ENCODE measurements at places on chromosomes 11 and 22. TPM values are rescaled to one million over a fixed set of nuclear protein-coding genes. Genes with fewer than 3 reads are reported as not detected.

The PLEKHA7 gene
- total RNA-seq = 17.9 TPM

The NXPE4 gene
- not detected for total RNA-seq

DNA sequence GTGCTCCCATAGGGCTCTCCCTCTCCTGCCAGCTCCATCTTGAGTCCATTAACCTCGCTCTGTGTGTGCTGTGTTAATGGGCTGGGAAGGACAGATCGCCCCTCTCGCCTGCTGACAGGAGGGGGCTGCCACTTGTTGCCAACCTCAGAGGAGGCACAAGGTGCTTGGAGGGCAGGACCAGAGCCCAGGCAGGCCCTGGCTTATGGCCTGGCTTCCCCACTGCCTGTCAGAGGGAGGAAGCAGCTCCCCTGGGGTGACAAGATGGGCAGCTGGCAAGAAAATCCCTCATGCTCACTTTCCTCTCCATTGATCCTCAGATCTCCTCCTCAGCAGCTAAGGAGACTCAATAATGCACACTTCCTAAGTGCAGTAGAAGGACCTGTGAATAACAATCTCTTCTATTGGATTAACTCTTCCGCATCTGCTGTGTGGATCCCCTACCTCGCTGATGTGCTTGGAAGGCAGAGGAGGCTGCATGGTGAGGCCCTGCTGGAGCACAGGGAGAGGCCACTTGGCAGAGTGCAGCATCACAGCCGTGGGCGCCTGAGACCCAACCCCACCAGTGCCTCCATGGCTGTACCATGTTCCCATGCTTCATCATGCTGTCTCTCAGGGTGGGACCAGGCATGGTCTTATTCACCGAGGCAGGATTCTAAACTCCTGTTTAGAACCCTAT, 70.3 kb downstream of the TRIM29 start:
- no peak for DNase-seq

DNA sequence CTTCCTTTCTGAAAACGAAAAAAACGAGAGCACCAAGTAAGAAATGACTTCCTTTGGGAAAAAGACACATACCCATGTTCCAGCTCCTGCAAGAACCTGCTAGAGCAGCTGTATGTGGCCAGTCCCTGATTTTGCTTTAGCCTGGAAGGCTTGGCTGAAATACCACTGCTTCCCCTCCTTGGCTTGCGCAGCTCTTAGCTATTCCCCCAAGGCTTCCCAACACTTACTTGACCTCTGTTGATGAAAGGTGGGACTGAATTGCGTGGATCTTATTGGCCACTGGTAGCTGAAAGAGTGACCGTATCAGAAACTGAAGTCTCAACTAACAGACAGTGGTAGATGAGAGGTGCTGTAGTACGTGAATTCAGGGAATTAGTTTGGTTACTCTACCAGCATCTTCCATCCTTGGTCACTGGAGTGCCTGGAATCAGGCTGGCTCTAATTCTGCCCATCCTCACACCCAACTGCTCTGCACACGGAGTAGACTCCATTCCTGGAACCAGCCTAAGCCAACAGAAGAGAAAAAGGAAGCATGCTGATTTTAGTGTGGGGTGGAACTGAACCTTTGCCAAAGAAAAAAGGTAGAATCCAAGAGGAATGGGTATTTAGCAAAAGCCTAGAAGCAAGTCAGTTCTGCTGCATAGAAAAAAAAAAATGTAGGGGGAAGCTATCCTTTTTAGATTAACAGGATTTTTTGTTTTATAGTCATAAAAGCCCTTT, 73.8 kb upstream of the CRTAM start:
- DNase-seq = no peak

DNA sequence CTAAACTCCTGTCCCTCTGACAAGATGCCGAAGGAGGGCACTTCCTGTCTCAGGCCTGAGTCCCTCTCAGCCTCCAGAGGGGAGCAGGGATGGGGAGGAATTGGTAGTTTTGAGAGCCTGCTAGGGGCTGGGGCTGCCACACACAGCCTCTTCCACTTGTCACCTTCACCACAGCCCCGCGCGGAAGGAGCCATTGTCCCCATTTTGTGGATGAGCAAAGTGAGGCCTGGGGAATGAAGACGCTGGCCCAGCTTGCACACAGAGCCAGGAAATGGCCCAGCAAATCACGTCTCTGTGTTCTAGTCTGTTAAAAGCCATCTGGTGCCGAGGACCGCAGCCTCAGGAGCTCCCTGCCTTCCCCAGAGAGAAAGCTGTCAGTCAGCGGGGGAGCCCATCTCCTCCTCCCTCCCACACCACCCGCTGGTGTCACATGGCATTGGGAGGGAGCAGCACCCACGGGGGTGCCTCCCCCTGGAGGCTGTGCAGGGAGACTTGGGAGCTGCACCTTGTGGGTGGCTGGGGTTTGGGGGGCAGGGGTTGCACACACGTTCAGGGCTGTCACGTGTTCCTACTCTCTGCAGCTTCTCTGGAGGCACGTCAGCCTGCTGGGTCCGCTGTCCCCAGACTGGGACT, 34.6 kb downstream of the RASD2 start:
- no peak for DNase-seq

DNA sequence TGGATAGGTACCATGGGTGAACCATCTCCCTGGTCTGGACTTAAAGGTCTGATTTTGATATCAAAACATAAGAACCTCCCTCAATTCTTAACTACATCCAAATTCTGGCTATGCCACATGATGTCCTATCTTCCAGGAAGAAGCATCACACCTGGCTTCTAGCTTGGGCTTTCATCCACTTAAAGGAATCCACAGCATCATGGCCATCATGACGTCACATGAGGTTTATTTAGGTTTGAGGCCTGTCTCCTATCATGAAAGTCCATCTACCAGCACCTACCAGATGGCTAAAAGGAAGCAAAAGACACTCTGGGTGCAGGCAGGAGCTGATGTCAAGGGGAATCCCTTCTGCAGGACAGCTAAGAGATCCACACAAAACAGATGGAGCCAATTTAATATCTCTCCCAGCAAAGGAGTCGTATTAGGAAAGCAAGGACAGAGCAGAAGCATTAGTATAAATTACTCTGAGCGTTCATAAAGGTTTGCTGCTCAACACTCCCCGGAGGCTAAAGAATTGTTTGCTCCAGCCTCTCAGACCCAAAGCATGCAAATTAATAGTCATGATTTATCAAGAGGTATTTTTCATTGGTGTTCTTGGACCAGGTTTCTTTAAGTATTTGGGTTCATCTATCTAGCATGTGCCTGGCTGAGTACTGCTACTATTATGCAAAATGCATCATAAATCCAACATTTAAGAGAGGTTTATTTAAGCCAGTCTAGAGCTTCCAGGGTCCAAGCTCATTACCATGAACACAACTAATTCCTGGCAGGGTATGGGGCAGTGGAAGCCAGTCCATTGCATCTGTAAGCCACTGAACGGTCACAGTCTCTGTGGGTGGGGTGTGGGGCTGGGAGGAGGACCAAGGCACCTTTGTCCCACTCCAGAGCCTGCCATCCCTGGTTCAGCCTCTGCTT, 47.2 kb downstream of the GALNT18 start:
- no peak for DNase-seq

DNA sequence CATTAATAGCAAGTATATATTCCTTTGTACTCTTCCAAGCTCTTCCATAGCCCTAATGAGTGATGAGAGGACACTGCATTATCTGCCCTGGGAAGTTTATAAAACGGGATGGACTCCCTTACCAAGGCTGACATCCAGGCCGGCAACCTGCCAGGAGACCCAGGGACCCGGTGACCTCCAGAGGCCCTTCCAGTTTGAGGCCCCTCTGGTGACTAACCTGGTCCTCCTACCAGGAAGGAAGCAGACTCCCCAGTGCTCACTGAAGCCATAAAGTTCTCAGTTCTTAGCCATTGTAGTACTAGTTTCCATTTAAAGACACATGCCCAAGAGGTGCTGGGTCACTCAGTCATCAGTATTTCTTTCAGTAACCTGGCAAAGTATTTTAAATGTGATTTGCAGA, 345.4 kb downstream of the TENM4 start:
- DNase-seq = no peak
